ENCODE measurements at places on chromosomes 2 and 18. TPM values are rescaled to one million over a fixed set of nuclear protein-coding genes. Genes with fewer than 3 reads are reported as not detected.

Gene SCN7A
- total RNA-seq, result not detected

Gene SIGLEC15
- 0.37 TPM for total RNA-seq

Gene MRPL33
- total RNA-seq, result 51.6 TPM

Gene CSRNP3
- total RNA-seq, result 1.9 TPM

Gene GULP1
- total RNA-seq, result 36.7 TPM

Gene DNAJC5G
- total RNA-seq, result not detected

Gene TMEM198
- total RNA-seq, result 6.7 TPM

DNA sequence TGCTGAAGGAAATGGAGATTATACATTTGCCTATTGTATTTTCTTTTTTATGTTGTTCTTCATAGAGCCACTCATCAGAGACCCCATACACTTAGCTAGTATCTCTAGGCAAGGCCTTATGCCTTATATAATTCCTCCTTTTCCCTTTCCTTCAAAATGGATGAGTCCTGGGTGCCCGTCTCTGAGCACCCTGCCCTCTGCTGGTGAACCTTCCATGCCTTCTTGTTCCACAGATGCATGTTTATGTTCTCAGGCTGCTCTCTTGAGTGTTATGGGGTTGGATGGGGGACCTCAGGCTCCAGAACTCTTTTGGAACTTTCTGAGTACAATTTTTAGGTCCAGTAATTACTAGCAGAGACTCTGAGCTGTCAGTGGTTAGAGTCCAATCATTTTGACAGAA, 368.6 kb upstream of the SPRED2 start:
- H3K27ac ChIP-seq, result no peak overlapping the region
- H3K36me3 ChIP-seq, result no peaks in the 10 kb centered on the region
- no peaks in the 10 kb centered on the region for H3K4me1 ChIP-seq
- DNase-seq, result no peak
- H3K27me3 ChIP-seq, result peaks cover 13% of the 10 kb centered on the region
- H3K4me3 ChIP-seq, result no peak overlapping the region

DNA sequence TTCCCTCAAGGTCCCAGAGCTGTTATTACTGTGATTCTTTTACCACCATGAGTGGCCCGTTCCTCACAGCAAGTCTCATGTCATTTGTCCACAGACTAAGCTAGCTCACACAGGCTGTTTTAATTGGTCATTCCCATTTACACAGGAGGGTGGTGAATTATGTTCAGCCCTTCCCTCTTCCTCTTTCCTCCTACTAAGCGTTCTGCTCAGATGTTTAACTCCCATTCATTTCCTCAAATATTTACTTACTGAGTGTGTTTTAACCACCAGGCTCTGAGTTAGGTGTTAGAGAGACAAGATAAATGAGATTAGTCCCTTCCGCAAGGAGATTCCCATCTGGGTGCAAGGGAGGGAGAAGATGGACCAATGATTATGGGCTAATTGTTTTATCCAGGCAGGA, 403.6 kb upstream of the ACVR2A start:
- H3K36me3 ChIP-seq, result no peaks in the 10 kb centered on the region
- H3K27me3 ChIP-seq, result peaks cover 2% of the 10 kb centered on the region
- H3K4me1 ChIP-seq, result no peaks in the 10 kb centered on the region
- H3K27ac ChIP-seq, result no peak overlapping the region
- no peak overlapping the region for H3K4me3 ChIP-seq
- DNase-seq, result no peak

DNA sequence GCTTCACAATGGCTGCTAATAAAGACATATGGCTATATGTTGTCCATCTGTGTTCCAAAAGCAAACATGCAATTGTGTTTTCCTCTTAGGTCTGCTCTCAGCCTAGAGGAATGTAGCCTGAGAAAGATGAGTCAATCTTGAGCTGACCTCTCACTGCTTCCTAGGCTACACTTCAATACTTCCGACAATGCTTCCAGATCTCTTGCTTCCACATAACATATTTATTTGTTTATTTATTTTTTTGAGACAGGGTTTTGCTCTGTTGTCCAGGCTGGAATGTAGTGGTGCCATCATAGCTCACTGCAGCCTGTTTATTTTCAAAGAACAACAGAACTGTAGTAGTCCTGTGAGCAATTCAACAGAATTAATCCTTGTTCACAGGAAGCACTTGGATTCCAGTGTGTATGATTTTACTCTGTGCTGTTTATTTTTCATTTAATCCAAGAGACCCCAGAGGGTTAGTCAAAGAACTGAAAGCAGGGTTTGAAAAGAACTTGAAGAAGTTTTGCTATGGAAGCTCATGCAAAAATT, 437.9 kb downstream of the TXNL1 start:
- no peak for DNase-seq
- no peaks in the 10 kb centered on the region for H3K27me3 ChIP-seq
- H3K4me3 ChIP-seq, result no peak overlapping the region
- peaks cover 40% of the 10 kb centered on the region for H3K4me1 ChIP-seq
- H3K36me3 ChIP-seq, result no peaks in the 10 kb centered on the region
- H3K27ac ChIP-seq, result peak overlapping the region; percentile 78

GRCh38 chr2:16860627-16861026, 195.0 kb upstream of the CYRIA start:
- no peak for DNase-seq
- no peak overlapping the region for H3K27ac ChIP-seq
- H3K4me3 ChIP-seq, result no peak overlapping the region
- H3K4me1 ChIP-seq, result no peaks in the 10 kb centered on the region

- H3K4me1 ChIP-seq, result peaks cover 3% of the 10 kb centered on the region
- DNase-seq, result no peak
- H3K36me3 ChIP-seq, result no peaks in the 10 kb centered on the region
- H3K4me3 ChIP-seq, result no peak overlapping the region
- H3K27ac ChIP-seq, result no peak overlapping the region
These were observed 320.1 kb downstream of the ALK start for GRCh38 chr2:29601321-29601720.

DNA sequence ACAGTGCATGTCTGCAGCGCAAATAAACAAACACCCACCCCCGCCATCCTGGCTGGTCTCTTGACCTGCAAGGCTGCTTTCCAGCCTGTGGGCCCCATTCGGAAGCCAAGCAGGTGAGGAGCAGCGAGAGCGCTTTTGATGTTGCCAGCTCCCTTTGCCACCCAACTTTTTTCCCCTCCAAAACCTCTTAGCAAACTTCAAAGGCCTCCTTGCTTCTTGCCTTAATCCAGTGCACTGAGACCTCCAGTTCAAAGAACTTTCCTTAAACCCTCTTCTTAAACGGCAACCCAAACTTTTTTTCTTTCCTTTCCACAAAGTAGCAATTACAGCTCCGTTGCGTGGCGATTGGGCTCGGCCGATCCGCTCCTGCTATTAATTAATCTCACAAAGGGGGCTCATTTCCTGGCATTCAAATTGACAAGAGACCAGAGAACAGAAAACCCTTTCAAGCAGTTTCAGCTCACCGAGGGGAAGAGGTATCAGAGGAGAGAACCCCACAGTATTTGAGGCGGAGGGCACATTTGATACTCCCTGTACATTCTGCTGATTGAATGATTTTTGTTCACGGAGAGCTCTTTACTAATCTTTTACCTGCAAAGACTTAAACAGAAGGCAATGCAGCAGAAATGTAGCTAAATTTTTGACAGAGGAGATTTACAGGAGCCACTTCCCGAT, 531.4 kb downstream of the TMEM182 start:
- H3K4me1 ChIP-seq, result peaks cover 3% of the 10 kb centered on the region
- H3K27ac ChIP-seq, result no peak overlapping the region
- DNase-seq, result no peak
- no peaks in the 10 kb centered on the region for H3K36me3 ChIP-seq
- H3K27me3 ChIP-seq, result peaks cover 38% of the 10 kb centered on the region

DNA sequence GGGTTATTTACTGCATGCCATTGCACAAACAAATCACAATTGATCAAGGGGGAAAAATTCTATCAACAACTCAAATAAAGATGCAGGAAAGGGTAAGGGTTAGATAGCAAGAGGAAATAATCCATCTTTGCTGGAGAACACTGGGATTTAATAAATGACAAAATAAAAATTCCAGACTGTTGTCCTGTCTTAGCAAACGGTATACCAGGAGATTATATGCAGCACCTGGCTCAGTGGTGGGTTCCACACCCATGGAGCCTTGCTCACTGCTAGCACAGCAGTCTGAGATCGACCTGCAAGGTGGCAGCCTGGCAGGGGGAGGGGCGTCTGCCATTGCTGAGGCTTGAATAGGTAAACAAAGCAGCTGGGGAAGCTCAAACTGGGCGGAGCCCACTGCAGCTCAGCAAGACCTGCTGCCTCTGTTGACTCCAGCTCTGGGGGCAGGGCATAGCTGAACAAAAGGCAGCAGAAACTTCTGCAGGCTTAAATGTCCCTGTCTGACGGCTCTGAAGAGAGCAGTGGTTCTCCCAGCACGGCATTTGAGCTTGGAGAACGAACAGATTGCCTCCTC, 296.5 kb upstream of the THSD7B start:
- no peak overlapping the region for H3K27ac ChIP-seq
- H3K36me3 ChIP-seq, result no peaks in the 10 kb centered on the region
- no peak overlapping the region for H3K4me3 ChIP-seq
- no peaks in the 10 kb centered on the region for H3K4me1 ChIP-seq
- H3K27me3 ChIP-seq, result no peaks in the 10 kb centered on the region

DNA sequence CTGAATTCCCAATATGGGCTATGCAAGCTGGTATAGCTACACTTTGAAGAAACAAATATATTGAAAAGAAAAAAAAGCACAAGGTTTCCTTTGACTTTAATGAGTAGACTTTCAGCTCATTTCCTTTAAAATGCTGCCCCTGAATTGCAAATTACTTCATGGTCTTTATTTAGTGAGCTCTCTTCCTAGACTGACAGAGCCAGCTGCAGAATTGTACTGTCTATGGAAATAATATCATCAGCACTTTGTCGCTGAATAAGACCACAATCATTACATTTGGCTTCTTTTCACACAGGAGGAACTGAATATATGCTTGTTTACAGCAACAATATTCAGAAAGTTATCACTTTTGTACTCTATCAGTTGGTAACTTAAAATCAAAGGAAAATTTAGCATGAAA, 41.7 kb downstream of the ARL5A start:
- H3K27me3 ChIP-seq, result no peaks in the 10 kb centered on the region
- H3K27ac ChIP-seq, result no peak overlapping the region
- no peak for DNase-seq
- H3K36me3 ChIP-seq, result peaks cover 30% of the 10 kb centered on the region
- H3K4me1 ChIP-seq, result no peaks in the 10 kb centered on the region

GRCh38 chr2:8722986-8723385, 41.1 kb downstream of the ID2 start:
- H3K4me1 ChIP-seq, result no peaks in the 10 kb centered on the region
- DNase-seq, result peak; percentile 59
- H3K27me3 ChIP-seq, result no peaks in the 10 kb centered on the region
- peaks cover 10% of the 10 kb centered on the region for H3K36me3 ChIP-seq
- no peak overlapping the region for H3K4me3 ChIP-seq

- no peaks in the 10 kb centered on the region for H3K27me3 ChIP-seq
- H3K4me3 ChIP-seq, result no peak overlapping the region
- peaks cover 14% of the 10 kb centered on the region for H3K4me1 ChIP-seq
- DNase-seq, result no peak
- H3K36me3 ChIP-seq, result no peaks in the 10 kb centered on the region
These were observed 56.8 kb upstream of the RASGRP3 start for GRCh38 chr2:33419581-33420200.

DNA sequence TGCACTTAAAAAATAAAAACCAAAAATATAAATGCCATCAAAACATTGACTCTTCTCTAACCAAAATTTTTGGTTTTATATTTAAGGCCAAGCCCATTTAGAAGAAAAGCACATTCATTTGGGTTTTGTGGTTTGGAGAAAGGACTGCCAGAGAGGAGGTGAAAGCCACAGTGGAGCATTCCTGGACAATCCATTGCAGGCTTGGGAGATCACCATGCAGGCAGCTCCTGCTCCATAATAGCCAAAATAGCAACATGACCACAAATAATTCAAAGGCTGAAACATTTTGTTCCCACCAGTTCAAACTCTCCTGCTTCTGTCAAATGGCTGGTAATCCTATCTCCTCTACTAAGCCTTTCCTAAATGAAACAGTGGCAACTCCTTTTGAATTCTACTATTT, 73.5 kb downstream of the GALNT3 start:
- H3K4me3 ChIP-seq, result no peak overlapping the region
- H3K27me3 ChIP-seq, result no peaks in the 10 kb centered on the region
- no peaks in the 10 kb centered on the region for H3K36me3 ChIP-seq

DNA sequence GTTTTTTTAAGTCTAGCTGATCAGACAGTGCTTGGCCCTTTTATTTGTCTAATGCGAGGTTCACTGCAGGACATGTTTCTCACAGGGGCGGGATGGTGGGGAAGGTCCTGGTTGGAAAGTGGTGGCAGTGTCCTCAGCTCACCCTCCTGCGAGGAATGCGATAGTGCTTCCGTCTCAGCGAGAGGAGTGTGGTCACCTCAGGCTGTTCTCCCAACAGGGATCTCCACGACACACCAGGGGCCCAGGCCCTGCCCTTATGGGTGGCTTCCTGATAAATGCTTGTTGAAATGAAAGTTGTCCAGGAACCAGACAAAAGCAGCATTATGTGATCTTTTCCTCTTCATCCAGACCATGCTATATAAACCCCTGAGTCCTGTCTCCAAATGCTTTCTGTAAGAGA, 70.1 kb downstream of the BOLA3 start:
- no peaks in the 10 kb centered on the region for H3K27me3 ChIP-seq
- DNase-seq, result peak; percentile 80
- no peak overlapping the region for H3K4me3 ChIP-seq
- H3K36me3 ChIP-seq, result peaks cover 32% of the 10 kb centered on the region

- H3K36me3 ChIP-seq, result no peaks in the 10 kb centered on the region
- peaks cover 4% of the 10 kb centered on the region for H3K4me1 ChIP-seq
- H3K4me3 ChIP-seq, result no peak overlapping the region
- H3K27me3 ChIP-seq, result peaks cover 29% of the 10 kb centered on the region
- H3K27ac ChIP-seq, result no peak overlapping the region
These were observed 60.5 kb downstream of the PMAIP1 start for GRCh38 chr18:59960272-59960671.

- no peak overlapping the region for H3K4me3 ChIP-seq
- H3K4me1 ChIP-seq, result no peaks in the 10 kb centered on the region
- H3K27me3 ChIP-seq, result no peaks in the 10 kb centered on the region
- no peak overlapping the region for H3K27ac ChIP-seq
- peaks cover 2% of the 10 kb centered on the region for H3K36me3 ChIP-seq
These were observed 34.5 kb downstream of the BCL2 start for GRCh38 chr18:63284827-63285733.

GRCh38 chr18:74476140-74476539, 19.0 kb upstream of the DIPK1C start:
- H3K27me3 ChIP-seq, result no peaks in the 10 kb centered on the region
- no peak overlapping the region for H3K4me3 ChIP-seq
- H3K36me3 ChIP-seq, result no peaks in the 10 kb centered on the region
- H3K27ac ChIP-seq, result no peak overlapping the region

DNA sequence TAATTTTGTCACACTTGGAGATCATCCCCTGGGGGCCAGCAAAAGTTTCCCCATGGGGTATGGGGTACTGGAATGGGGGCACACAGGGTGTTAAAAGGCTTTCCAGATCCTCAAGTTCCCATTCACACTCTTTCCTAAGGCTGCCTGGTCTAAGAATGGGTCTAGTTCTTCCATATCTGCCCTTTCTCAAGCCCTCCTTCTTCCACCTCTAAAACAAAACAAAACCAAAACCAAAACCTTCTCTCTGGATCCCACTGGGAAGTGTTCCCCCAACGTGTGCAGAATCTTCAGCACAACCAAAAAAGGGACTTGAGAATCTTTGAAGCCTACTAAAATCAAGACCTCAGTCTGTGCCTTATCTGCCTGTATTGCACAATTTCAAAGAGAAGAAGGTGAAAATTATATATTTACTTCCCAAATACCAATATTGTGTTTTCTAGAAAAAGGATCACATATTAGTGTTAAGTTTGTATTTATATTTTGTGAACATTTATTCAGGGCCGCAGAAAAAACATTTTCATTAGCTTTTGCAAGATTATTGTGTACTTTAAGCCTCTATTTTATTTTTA, 207.2 kb upstream of the TCF4 start:
- H3K27me3 ChIP-seq, result no peaks in the 10 kb centered on the region
- DNase-seq, result no peak
- H3K4me3 ChIP-seq, result no peak overlapping the region
- H3K4me1 ChIP-seq, result peaks cover 26% of the 10 kb centered on the region

Data from osteocyte (in vitro differentiated cells).